ENCODE measurements at places on chromosomes 1 and 21. TPM values are rescaled to one million over a fixed set of nuclear protein-coding genes. Genes with fewer than 3 reads are reported as not detected.

DNA sequence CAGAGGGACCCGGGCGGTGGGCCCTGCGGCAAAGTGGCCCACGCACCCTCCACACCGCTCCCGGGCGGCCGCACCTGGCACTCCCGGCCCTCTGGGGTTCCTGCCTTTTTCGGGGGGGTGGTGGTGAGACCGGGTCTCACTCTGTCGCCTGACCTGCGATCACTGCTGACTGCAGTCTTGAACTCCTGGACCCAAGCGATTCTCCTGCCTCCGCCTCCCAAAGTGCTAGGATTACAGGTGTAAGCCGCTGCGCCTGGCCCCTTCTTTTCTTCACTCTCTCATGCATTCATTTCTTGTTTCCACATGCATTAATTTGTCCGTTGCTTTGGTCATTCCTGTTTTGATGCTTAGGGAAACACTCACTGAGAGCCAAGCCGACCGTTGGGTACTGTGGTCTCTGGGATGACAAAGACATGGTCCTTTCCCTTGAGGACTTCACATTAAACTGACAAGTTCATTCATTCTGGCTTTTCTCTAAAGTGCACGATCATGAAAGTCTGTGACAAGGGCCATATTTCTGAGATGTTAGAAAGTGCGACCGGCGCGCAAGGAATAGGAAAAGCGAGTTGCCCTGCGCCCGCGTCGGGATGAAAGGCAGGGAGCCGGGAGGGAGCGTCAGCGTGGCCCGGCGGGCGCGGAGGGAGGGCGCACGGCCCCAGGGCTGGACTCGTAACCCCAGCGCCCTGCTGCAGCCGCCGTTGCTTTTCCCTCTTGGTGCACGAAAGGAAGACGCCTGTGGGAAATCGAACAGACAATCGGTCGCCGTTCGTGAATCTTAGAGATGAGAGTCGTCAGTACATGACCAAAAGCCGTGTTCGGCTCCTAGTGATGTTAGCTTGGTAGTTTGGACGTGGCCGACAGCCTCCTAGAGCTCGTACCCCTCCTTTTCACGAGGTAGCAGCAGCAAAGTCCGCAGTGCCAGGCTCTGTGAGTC lies 1.0 kb upstream of the MCOLN2 start:
- no peak for DNase-seq
- peaks cover 5% of the 10 kb centered on the region for H3K27me3 ChIP-seq
- H3K4me1 ChIP-seq = peaks cover 13% of the 10 kb centered on the region
- H3K27ac ChIP-seq = no peak overlapping the region

GRCh38 chr21:42414928-42415769 lies 11.4 kb downstream of the UBASH3A start:
- H3K27me3 ChIP-seq = peaks cover 23% of the 10 kb centered on the region
- DNase-seq = no peak
- H3K4me1 ChIP-seq = no peaks in the 10 kb centered on the region
- no peak overlapping the region for H3K4me3 ChIP-seq
- no peaks in the 10 kb centered on the region for H3K36me3 ChIP-seq

GRCh38 chr1:173190101-173190936 lies 16.8 kb downstream of the TNFSF4 start:
- peak; percentile 44 for DNase-seq
- no peaks in the 10 kb centered on the region for H3K36me3 ChIP-seq
- no peak overlapping the region for H3K4me3 ChIP-seq
- H3K27ac ChIP-seq = peak overlapping the region; percentile 56

DNA sequence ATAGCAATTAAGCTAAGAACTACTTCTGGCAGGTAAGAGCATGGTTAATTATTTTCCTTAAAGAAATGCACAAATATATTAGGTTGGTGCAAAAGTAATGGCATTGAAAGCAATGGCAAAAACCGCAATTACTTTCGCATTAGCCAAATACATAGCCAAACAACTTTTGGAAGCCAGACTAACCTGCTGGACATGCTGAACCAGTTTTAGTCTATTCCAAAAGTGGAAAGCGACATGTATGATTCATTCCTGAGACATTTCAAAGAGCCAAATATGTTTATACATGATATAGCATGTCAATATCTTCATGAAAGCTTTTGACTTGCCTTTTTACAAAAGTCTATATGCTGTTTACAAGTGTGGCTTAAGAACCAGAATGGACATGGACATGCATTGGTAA lies 23.4 kb upstream of the DR1 start:
- H3K27ac ChIP-seq = no peak overlapping the region
- no peak overlapping the region for H3K4me3 ChIP-seq
- H3K36me3 ChIP-seq = no peaks in the 10 kb centered on the region
- H3K27me3 ChIP-seq = no peaks in the 10 kb centered on the region

Gene IL10
- 0.44 TPM for total RNA-seq

GRCh38 chr21:34770576-34770975 lies 101.8 kb downstream of the CLIC6 start:
- no peak overlapping the region for H3K27ac ChIP-seq
- H3K27me3 ChIP-seq = no peaks in the 10 kb centered on the region
- no peak for DNase-seq
- no peaks in the 10 kb centered on the region for H3K4me1 ChIP-seq

DNA sequence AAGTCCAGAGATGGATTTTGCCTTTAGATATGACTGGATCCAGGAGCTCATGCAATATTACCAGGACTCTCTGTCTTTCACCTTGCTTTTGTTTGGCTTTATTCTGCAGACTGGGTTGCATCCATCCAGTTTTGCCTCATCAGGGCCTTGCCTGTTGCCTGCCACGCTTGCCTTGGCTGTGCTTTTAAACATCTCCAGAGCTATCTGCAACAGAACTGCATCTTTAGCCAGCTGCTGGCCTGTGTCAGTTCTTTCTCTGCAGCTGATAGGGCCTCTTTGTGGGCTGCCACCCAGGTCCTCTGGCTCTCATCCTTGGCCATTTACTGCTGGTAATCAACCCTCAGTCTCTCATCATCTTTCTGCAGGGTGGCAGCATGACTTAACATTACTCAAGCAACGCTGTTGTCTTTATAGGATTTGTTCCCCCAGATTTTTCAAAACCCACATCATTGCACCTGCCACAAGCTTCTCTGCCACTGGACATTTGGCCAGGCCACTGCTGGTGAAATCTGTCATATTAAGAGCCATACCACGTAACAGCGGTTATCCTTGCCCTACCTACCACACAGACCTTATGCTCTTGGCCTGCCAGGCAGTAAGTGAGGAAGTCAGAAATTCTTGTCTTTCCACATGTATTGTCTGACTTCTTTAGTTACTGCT lies 24.4 kb upstream of the HUNK start:
- no peak overlapping the region for H3K27ac ChIP-seq
- H3K4me3 ChIP-seq = no peak overlapping the region
- H3K36me3 ChIP-seq = no peaks in the 10 kb centered on the region
- no peaks in the 10 kb centered on the region for H3K27me3 ChIP-seq
- H3K4me1 ChIP-seq = no peaks in the 10 kb centered on the region

DNA sequence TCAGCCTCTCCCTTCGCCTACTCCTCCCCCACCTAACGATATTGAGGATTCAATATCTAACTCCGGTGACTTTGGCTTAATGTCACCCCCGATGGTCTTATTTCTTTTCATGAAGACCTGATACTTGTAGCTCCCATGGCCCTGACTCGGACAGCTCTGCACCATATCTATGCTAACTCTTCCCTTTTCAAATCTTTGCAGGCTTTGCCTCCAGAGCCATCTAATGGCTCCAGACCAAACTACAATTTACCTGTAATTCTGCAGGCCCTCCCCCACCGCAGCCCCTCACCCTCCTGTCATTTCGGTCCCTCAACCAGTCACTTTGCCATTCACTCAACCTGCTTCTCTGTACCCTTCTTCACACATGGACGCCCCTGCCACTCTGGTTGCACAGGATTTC lies 7.9 kb upstream of the GSTM5 start:
- no peak overlapping the region for H3K4me3 ChIP-seq
- no peak overlapping the region for H3K27ac ChIP-seq
- no peaks in the 10 kb centered on the region for H3K36me3 ChIP-seq
- no peaks in the 10 kb centered on the region for H3K4me1 ChIP-seq

DNA sequence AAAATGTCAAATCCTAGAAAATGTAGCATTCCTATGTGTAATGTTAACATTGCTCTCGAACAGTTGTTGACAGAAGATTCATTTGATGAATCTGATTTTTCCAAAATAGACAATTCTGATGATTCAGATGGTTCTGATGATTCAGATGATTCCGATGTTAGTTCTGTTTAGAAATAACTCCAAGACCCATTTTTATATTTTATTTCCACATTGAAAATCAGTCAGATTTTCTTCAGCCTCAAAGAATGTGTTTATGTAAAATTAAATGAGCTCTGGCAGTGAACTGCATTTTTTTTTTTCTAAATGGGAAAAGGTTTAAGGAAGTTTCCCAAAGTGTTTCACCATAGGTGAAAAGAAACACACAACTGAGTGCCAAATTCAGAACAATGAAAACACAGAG lies 136.5 kb downstream of the TSEN15 start:
- no peaks in the 10 kb centered on the region for H3K27me3 ChIP-seq
- H3K4me1 ChIP-seq = no peaks in the 10 kb centered on the region
- H3K36me3 ChIP-seq = no peaks in the 10 kb centered on the region
- no peak overlapping the region for H3K4me3 ChIP-seq

DNA sequence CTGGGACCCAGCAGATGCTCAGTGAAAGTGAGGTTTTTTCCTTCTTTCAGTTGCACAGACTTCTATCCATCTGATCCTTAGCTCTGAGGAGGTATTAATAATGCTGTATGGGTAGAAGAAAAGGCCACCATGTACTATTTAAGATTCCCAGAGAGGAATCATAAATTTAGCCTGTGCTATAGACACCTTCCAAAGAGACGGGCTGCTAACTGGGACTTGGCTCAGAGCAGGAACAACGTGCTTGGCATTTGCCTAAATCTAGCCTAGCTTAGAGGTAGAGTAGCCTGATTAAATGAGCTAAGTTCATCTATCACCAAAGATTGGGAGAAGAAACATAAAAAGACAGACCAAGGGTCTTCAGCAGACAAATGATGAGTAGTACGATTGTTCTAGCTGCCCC lies 176.9 kb upstream of the BEND5 start:
- no peaks in the 10 kb centered on the region for H3K36me3 ChIP-seq
- H3K4me1 ChIP-seq = no peaks in the 10 kb centered on the region
- no peak overlapping the region for H3K4me3 ChIP-seq
- H3K27me3 ChIP-seq = peaks cover 3% of the 10 kb centered on the region
- no peak for DNase-seq

GRCh38 chr21:38646213-38646837 lies 148.0 kb upstream of the ERG start:
- H3K27ac ChIP-seq = no peak overlapping the region
- no peaks in the 10 kb centered on the region for H3K36me3 ChIP-seq
- H3K27me3 ChIP-seq = no peaks in the 10 kb centered on the region
- no peaks in the 10 kb centered on the region for H3K4me1 ChIP-seq
- no peak for DNase-seq

Gene VWA1
- 25.3 TPM for total RNA-seq
